GM04504 (cell line): ENCODE measurements at places on chromosomes 5 and 9.

GRCh38 chr5:27311544-27311943 lies 273.2 kb upstream of the CDH9 start:
- peak; percentile 25 for DNase-seq

GRCh38 chr5:109880907-109881685 lies 191.4 kb downstream of the MAN2A1 start:
- no peak for DNase-seq

- no peak for DNase-seq
Observed at GRCh38 chr5:5650242-5650641, 227.8 kb downstream of the ICE1 start.

DNA sequence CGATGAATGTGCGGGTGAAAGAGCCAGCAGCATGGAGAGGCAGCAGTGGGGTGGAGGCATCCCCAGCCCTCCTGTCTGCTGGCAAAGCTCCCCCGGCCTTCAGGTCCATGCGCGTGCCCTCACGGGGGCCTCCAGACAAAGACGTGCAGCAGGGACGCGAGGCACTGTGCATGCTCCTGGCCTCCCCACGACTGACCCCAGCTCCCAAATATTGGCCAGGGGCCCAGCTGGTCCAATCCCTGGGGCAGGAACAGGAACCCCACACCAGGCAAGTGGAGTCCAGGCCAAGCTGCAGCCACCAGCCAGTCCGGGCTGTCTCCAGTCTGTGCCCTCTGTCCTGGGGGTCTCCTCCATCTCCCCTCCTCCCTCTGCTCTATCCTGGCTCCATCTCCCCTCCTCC lies 33.5 kb upstream of the LRRC14B start:
- DNase-seq: no peak

- no peak for DNase-seq
Observed at GRCh38 chr9:136264031-136264430, 18.4 kb upstream of the QSOX2 start.

DNA sequence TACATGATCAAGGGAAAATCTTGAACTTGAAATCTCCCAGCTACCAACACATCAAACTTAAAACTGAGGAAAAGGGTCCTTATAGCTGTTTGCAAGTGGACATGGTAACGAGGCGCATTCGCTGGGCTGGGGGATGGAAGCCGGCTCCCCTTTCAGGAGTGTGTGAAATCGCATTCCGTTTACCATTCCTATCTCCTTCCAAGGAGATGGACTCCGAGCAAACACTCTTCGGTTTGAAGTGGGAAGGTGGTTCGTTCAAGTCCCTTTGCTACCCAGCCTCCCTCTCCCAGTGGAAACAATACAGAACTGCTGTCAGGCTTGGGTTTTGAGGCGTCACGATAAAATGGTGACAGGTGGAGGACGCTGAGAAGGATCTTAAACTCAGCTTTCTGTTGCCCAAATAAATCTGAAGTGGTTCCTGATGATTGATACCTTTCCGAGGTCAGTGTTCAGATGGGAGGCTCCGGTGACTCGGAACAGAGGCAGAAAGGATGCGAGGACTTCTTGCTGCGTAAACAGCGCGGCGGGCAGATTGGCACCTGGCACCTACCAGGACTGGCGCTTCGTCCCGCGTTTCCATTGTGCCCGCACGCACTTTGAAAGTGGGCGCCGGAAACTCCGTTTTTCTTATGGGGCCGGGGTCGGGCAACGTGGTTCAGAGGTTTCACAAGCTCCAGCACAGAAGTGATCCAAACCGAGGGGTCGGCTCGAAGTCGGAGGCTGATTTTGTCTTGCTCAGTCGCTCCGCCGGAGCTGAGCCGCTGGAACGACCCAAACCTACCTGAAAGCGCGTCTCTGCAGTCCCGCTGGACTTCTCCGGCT lies 7.0 kb downstream of the MSX2 start:
- DNase-seq: no peak

DNA sequence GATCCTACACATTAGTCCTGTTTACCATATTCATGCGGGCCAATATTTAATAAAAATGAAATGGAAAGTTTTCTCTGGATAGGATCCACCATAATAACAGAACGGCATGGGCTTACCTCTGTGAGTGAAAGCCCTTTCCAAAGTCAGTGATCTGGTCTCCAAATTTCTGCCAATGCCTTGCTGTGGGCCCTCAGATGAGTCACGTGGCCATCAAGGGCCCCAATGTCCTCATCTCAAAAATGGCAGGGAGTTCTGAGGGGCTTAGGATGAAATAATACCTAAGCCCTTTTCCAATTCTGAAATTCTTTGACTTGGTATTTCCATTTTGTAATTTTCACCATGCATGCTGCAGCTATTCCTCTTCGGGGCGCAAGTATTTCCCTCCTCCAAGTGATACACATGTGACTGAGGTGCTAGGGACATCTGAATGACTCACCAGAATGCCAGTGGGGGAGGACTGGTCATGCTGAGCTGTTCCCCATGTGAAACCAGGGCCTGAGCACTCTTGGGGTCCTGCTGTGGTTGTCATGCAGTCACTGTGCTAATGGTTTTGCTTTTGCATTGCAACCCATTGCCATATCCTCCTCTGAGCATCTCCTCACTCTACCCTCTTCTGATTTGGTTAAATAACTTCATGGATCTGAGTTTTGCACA lies 35.0 kb downstream of the ITK start:
- no peak for DNase-seq

GRCh38 chr5:31909073-31909472 lies 265.0 kb downstream of the GOLPH3 start:
- DNase-seq: no peak

GRCh38 chr5:177304392-177305119 lies 957 bp downstream of the PRELID1 start:
- DNase-seq: no peak
